COLO829 (cell line): ENCODE measurements at places on chromosomes 1 and 21.

DNA sequence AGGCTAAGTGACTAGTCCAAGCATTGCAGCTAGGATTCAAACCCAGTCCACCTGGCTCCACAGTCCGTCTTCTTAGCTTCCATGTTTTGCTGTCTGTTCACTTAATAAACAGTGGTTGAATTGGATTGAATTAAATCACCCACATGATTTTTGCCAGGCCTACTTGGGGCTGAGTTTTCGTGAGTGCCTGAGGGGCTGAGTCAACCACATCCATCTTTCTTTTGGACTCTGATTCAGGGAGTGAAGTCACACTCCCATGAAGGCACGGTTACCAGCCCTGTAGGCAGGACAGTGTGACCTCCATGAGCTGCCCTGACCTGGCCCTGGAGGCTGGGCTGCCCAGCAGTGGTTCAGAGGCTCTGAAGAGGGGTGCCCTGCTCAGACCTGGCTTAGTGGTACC, 123.7 kb downstream of the ACTL8 start:
- no peak for DNase-seq

DNA sequence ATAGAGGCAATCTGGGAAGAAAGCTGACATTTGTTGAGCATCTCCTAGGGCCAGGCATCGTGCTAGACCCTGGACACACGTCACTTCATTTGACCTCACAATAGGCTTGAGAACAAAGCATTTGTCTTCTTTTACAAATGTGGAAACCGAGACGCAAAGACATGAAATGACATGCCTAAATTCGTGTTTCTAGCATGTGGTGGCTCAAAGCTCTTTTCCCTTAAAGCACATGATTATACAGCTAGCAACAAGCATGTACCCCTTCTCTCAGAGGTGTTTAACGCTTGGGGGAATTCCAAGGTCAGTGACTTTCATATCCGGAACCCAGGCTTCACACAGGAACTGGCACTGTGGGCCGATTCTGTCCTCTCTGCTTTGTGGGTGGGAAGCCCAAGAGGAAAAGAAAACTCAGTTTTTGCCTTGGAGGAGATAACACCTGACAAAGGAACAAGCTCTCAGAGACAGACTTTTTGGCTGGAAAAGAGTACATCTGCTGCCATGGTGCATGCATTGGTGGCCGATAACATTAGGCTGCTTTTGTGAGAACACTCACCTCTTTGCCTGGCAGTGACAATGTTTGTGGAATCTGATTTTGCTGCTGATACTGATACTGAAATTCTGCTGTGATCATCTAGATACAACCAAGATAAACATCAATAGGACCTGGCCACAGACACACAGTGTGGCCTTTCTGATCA, 15.4 kb upstream of the CD2 start:
- no peak for DNase-seq

DNA sequence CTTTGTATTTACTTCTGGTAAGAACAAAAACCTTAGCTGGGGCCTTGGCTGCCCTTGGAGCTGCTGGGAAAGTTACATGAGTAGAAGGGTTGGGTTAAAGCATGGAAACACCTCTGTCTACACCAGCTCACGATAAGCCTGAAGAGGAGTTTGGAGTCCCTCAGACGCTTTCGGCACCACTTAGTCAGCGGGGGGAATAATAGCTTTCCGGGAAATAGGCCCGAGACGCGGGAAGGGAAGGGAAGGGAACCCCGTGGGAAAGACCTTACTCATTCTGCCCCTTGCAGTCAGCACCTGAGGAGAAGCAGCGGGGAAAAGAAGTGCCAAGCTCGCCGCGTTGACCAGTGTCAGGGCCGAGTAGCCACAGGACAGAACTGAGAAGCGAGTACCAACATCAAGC, 66.4 kb upstream of the PDE9A start:
- DNase-seq: no peak

DNA sequence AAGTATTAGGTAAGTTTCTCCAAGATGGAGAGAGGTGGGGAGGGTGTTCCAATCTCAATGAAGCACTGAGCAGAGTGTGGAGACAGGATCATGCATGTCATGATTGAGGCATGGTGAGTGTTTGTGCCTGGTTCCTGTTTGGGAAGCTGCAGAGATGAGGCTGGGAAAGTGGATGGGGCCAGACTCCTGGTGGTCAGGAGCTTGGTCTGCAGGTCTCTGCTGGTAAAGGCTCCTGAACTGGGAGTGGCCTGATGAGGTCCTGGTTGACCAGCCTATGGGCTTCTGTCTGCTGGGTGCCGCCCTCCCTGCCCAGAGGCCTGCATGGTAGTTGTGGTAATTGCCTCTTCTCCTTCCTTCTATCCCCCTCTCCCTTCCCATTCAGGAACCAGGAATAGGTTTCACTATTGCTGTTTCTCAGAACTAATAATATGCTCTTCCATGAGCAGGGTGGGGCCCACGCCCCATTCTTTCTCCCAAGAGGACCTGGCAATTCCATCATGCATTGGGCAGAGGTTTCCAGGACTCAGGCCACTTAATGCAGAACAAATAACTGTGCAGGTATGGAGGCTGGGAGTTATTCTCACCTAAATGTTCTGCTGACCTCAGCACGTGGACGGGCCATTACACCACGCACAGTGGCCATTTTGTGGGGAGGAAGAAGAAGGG, 24.5 kb downstream of the PROK1 start:
- no peak for DNase-seq

- DNase-seq: peak; percentile 48
Observed at GRCh38 chr21:30234643-30235042, 18.7 kb upstream of the CLDN8 start.

DNA sequence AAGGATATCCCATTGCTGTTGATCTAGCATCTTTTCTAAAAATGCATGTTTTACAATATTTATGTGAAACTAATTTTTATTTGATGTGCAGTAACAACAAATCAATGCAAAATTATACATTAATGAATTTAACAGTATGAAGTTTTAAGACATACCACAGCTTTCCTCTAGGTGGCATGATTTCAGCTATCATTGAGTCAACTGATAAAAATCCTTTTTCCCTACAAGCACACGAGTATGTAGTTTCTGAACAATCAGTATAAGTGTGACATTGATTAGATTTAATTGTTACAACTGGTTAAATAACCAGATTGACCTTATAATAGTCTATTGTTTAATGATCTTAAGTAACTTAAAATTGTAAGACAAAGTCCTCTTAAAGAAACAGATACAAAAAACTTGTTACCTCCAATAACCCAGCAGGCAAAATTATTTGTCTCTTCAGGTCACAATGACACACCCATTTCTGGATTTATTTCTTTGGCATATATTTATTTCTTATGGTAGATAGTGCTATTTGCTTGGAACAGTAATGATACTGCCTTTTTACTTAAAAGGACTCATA, 5.8 kb upstream of the TGFB2 start:
- DNase-seq: no peak

- no peak for DNase-seq
Observed at GRCh38 chr1:53641481-53642214, 97.3 kb downstream of the GLIS1 start.

DNA sequence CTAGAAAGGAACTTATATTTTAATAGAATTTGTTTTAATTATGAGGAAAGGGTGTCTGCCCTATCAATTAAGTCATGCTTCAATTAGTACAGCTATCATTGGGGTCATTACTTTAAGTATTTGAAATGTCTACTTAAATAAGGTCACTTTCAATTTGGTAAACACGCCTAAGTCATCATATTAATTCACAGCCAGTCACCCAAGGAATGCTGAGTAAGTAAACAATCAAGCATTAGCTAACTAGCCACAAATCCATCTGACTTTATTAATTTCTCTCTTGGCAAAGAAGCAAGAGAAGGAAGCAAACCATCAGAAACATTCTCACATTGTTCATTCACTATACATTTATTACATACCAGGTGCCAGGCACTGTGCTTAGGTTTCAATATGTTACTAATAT, 1.2 kb upstream of the LRRC52 start:
- DNase-seq: no peak

DNA sequence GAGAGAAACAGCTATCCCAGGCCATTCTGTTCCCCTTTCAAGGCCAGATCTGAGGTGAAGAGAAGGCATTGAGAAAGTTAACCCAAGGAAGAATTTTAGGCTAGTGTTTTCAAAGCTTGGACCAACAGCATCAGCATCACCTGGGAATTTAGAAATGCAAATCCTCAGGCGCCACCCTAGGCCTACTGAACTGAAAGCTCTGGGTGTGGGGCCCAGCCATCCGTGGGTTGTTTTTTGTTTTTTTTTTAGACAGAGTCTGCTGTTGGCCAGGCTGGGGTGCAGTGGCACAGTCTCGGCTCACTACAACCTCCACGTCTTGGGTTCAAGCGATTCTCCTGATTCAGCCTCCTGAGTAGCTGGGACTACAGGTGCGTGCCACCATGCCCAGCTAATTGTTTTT, 98.6 kb downstream of the RNF220 start:
- DNase-seq: no peak

DNA sequence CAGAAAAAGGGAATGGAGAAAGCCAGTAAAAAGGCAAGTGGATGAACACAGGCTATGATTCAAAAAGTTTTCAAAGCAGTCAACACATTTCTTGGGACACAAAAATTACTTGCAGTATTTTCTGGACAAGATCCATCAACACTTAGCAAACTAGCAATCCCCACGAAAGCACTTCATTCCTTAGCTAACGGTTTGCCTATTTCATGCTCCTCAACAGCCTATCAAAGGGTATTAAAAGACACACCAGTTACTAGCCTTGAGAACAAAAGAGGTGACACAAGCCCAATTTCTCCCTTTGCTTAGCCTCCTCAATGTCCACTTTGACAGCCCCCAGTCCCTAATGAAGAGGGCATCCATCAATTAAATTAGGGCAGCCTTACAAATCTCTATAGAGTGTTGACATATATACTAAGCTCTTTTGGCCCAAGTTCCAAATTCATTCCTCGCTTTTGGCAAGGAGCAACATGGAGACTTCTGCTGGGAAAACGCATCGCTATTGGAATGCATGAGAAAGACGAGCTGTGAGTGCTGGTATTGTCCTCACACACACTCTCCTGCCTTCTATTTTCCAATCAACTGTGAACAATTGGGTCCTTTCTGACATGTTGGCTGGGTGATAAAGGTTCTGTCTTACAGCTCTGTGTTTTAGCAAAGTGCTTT, 180.0 kb downstream of the TNR start:
- no peak for DNase-seq

DNA sequence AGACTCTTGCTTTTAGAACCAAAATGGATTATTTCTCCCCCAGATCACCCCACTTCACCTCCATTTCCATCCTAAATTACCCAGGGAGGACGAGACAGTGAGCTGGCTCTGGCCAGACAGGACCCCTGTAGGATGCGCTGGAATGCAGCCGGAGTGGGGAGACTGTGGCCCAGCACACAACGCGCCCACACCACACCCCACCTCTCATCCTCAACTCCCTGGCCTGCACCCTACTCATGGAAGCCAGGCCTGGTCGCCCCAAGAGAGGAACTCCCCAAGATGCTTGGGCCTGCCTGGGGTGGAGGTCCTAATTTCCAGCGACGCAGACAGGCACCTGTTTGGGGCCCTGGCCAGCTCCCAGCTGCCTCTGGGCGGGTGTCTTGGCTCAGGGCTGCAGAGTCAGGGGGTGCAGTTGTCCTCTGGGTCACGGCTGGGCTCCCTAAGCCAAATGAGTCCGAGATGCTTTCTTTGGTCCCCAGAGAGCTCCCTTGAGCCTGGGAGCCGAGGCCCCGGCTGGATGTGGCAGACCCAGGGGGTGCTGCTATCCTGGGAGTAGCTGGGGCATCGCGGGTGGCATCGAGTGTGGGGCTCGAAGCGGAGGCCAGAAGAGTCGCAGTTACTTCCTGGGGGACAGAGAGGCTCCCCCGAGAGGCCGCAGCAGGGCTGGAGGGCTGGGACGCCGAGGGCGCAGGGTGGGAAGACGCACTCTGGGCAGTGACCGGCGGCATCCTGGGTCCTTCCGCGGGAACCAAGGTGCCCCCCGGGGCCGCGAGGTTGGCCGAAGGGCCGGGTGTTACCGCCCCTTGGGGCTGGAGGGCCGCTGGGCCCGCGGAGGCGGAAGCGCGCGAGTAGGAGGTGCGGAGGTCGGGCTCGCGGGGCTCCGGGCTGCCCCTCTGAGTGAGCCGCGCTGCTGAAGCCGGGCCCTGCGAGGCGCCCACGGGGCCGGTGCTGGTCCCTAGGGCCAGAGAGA, 10.4 kb downstream of the CLEC20A start:
- DNase-seq: no peak

DNA sequence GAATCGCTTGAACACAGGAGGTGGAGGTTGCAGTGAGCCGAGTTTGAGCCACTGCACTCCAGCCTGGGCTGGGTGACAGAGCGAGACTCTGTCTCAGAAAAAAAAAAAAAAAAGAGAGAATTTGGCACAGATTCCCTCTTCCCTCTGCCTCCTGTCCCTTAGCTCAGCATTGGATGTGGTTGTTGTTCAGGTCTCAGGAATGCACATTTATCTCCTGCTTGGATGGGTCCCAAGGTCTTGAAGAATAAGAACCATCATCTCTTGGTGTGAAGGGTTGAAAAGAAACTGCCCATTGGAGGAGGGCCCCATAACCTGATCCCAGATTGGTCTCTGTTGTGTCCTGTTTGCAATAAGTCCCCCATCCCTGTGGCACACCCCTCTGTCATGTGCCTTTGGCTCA, 34.9 kb downstream of the UBIAD1 start:
- DNase-seq: no peak

- DNase-seq: no peak
Observed at GRCh38 chr1:178030467-178030866, 60.6 kb upstream of the SEC16B start.

DNA sequence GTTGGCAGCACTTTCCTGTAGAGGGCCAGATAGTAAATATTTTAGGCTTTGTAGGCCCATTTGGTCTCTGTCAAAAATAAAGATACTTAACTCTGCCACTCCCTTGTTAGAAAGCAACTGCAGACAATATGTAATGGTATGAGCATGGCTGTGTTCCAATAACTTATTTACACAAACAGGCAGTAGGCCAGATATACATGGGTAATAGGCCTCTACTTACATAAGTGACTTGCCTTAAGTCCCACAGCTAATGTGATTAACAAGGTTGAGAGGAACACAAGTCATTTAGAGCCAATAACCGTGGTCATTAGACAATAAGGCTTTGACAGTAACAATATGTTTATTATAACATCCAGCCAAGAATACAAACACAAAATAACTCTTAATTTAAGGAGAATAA, 17.4 kb downstream of the CCT8 start:
- DNase-seq: no peak

GRCh38 chr1:231359113-231359512, 21.0 kb downstream of the SPRTN start:
- no peak for DNase-seq

DNA sequence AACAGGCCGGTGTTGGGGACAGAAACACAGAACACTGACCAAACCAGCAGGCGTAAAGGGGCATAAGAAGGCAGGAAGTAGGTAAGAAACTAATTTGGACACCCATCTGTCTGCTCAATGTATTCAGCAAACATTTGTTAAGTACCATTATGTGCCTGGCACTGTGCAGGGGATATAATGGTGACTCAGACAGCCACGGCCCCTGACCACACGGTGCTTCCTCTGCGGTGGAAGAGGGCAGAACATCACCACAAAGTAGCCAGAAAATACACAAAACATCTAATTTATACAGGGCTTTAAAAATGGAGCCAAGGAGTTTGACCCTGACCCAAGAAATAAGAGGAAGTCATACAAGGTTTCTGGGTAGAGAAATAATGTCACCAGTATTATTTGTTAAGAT, 12.9 kb downstream of the DNAJC11 start:
- DNase-seq: no peak
